ENCODE measurements at places on chromosomes 7 and 10. TPM values are rescaled to one million over a fixed set of nuclear protein-coding genes. Genes with fewer than 3 reads are reported as not detected.

TMEM72 gene
- not detected for total RNA-seq

PHYHIPL gene
- total RNA-seq: not detected

NKX1-2 gene
- total RNA-seq: 57.8 TPM

MACC1 gene
- 0.21 TPM for total RNA-seq

ACTL6B gene
- total RNA-seq: 0.90 TPM

PWWP2B gene
- total RNA-seq: 15.3 TPM

CHRM2 gene
- total RNA-seq: not detected

NEUROG3 gene
- 0.14 TPM for total RNA-seq

LRRC4 gene
- total RNA-seq: 5.8 TPM

AQP1 gene
- total RNA-seq: not detected

FXYD4 gene
- total RNA-seq: not detected

SFTPD gene
- 0.21 TPM for total RNA-seq

FAM180A gene
- total RNA-seq: not detected

SLC16A12 gene
- total RNA-seq: 4.1 TPM

SLC26A4 gene
- total RNA-seq: not detected

BEND7 gene
- total RNA-seq: 2.7 TPM

SMC3 gene
- 33.1 TPM for total RNA-seq

PPA1 gene
- 232 TPM for total RNA-seq

Measured in H7 (cell line).